ENCODE measurements at places on chromosomes 4 and X.
A peak's percentile ranks its signal among the peaks of the same experiment; 100 is the strongest.

DNA sequence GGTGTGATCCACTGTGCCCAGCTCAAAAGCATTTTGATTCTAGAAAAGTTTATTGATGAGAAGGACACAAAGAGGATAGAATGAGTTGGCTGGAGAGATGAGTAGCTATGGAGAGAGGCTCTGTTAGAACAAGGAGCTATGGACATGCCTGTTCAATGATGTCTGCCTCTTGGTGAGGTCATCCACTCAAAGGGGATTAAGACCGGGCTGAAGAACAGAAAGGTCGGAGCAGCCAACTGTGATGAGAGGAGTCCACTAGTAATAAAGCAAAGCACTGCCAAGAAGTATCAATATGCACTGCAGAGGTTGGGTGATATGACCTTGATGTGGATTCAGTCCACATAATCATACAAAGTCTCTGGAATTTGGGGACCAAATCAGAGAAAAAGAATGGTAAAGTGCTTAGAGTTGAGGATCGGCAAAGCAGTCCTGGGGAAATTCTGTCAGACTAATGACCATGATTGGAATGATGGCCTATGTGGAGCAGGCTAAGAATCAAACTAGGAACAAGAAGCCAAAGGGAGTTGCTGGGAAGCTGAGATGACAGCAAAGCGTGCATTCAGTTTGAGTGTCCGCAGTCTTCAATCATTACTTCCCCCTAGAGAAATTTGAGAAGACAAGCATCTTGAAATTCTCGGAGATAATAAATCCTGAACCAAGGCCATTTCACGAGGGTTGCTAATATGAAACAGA is 55.7 kb upstream of the MMAA start:
- peak; percentile 16 for DNase-seq

- no peak for DNase-seq
These were observed 750.5 kb upstream of the HTR2C start for GRCh38 chrX:113833096-113834055.

DNA sequence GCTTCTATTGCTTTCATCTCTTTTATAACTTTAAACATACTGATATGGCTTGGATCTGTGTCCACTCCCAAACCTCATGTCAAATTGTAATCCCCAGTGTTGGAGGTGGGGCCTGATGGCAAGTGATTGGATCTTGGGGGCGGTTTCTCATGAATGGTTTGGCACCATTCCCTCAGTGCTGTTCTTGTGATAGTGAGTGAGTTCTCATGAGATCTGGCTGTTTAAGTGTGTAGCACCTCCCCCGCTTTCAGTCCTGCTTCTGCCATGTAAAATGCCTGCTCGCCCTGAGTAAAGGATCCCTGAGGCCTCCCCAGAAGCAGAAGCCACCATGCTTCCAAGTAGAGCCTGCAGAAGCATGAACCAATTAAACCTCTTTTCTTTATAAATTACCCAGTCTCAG is 17.7 kb downstream of the MND1 start:
- DNase-seq = no peak

- peak; percentile 66 for DNase-seq
These were observed 105.6 kb downstream of the ANXA10 start for GRCh38 chr4:168197926-168198325.

DNA sequence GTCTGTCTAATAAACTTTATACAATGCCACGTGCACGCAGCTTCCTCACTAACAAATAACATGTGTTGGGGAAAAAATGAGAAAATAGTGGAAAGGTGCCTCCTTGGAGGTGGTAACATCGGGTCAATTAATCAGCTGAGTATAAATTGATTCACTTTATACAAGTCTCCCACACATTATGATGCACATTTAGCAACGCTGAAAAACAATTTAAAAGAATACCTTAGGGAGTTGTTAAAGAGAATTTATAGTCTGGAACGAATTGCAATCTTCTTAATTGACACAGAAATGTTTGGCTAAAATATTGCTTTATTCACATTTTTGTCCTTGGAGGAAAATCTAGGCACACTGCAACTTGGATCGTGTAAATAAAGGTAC is 84.2 kb downstream of the HPRT1 start:
- no peak for DNase-seq

DNA sequence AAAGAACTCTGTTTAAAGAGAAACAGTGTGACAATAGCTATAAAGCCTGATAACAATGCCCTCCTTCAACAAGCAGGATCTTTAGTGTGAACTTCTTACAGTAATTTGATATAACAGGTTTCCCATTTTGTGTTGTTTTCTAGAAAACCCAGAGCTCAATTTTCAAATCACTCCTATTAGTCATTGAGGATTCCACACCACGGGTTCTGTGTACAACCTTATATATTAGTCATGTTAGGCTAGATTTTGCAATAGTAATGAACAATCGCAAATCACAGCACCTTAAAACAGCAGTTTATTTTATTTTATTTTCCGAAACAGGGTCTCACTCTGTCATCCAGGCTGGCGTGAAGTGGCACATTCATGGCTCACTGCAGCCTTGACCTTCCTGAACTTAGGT is 1020.9 kb upstream of the INTU start:
- DNase-seq = peak; percentile 77

DNA sequence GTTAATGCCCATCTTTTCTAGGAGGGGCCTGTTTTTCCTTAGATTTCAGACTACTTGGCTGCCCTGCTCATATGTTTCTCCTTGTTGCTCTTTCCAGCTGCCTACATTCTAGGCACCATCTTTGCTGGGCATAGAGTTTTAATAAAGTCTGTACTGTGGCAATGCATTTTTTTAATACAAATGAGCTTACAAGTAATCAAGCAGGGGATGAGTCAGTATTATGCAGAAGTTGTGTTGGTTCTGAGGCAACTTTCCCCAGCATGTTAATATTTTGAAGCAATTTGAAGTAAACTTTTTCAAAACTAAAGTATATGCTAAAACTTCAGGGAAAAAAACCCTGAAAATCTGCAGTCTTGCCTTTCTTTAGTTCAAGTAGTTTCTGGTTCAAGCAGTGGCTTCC is 372.0 kb upstream of the GATB start:
- DNase-seq = peak; percentile 20

- DNase-seq = no peak
These were observed 125.1 kb downstream of the CAMK2D start for GRCh38 chr4:113636438-113636818.

GRCh38 chrX:74578137-74578536 is 36.3 kb downstream of the RLIM start:
- DNase-seq = no peak
